HL-60 (cell line): ENCODE measurements at places on chromosomes 1 and 21.
A peak's percentile ranks its signal among the peaks of the same experiment; 100 is the strongest.

DNA sequence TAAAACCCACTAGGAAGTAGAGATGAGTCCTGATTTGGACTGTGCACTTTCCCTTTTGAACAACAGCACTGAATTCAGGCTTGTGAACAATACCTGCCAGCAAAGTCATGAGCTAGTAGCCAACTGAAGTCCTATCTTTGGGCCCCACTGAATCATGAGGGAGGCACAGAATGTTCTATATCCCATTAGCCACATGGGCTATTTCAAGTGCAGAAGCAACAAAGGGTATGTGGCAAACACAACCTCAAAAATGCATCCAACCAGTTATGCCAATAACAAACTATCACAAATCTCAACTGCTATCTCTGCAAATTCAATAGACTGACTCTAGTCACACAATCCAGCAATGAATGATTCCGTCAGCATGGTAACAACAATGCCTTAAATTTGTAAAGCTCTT, 276.0 kb downstream of the MRPL39 start:
- no peak for DNase-seq

DNA sequence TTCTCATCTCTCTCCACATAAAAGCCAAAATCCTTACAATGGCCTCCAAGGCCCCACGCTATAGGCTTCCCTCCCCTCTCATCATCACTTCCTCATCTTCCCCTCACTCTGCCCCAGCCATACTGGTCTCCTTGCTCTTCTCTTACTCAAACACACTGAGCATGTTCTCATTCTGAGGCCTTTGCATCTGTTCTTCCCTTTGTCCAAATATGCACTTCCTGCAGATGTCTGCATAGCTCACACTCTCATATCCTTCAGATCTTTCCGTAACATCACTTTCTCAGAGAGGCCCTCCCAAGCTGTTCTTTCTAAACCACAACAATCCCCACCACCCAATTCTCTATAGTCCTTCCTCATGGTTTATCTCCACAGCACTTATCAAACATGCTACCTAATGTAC, 284.1 kb downstream of the HHIPL2 start:
- DNase-seq = no peak

DNA sequence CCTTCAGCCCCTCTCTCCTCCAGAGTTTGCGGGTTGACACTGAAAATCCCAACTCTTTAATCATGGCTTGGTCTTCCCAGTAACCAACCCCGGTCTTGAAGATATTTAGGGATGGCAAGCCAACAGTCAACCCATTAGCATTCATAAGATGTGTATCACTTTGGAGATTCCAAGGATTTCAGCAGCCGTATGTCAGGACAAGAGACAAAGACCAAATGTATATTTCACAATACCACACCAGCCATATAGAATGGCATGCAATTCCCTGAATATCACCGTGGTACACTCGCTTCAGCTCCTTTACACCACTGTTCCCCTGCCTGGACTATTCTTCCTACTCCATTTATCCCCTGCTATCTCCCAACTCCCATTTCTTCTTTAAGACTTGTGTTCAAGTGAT, 109.2 kb downstream of the CSMD2 start:
- no peak for DNase-seq

DNA sequence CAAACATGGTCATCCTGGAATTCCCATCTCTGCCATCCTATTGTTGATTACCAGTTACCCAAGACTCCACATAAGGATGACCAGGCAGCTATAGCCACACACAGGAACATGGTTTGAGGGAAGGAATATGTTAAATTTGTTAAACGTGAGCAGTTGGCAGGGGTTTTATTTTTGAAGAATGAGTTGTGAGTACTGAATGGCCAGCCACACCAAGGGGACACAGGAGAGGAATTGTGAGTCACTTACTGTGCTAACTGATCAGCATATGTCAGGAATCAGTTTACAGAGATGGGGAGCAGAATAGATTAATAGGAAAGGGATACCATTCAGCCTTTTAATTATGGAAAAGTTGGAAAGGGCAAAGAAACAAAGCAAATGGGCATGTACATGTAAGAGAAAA, 39.3 kb upstream of the RAVER2 start:
- DNase-seq = no peak

GRCh38 chr21:45067462-45068285, 6.7 kb upstream of the ADARB1 start:
- DNase-seq = no peak

DNA sequence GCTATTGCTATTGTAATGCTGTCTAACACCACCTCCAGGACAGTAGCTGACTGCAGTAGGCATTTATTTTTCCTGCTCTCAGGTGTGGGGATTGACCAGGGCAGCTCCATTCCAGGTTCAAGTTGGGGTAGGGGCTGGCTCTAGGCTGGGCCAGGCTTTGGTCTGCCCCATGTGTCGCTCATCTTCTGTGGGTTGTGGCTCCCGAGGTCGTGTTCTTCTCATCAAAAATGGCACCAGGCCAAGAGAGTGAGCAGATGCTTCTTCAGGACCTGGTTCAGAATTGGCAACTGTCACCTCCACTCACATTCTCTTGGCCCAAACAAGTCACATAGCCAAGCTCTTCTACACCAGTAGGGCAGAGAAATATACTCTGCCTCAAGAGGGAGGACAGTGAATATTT, 133.7 kb downstream of the PTPRU start:
- no peak for DNase-seq

DNA sequence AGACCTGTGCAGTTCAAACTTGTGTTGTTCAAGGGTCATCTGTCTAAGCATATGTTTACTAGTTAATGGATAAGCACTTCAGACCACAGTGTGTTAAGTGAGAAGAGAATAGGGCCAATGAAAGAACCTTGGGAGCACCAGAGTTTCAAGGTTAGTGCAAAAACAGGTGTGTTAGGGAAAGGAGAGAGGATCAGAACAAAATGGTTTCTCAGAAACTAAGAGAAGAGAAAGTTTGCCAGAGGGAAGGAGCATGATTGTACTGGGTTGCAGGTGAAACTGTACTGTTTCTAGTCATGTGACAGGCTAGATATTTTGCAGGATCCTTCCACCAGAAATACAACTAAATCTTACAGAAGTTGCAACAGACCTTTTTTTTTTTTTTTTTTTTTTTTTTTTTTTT, 23.3 kb downstream of the RPRD2 start:
- no peak for DNase-seq

DNA sequence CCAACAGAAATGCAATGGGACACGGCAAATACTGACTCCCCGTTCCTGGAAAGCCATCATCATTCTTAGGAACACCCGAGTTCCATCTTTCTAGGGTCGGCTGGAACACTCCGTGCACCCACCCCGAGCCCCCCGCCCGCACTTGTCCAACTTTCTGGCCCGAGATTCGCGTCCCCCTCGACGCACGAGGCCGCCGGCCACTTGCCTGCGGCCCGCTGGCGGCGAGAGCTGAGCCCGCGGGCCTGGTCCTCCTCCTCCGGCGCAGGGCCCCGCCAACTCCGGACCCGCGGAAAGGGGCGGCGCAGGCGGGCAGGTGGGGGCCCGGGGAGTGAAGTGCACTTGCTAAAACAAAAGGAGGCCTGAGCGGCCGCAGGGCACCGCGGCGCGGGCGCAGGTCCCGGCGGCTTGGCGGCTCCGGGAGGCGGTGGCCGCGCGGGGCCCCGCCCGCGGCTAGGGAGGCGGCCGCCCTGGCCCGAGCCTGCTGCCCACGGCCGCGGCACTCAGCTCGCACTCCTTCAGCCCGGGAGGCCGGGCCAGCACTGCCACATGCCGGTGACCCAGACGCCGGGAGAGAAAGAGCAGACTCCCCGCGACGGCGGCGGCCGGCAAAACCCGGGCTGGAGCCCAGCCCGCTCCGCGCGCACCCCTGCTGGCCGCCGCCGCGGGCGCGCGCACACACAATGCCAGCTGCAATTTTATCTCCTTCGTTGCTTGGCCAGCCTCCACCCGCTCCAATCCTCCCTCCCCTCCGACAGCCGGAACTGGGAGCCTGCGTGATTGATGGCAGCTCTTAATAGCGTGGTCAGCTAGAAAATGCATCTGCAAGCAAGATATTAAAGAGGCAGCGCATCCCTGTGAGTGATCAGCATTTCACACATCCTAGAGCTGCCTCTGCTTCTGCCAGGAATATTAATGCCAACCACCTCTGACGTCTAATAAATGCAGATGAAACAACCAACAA, 114.3 kb downstream of the RERE start:
- DNase-seq = peak; percentile 78

GRCh38 chr1:41101076-41101475, 79.6 kb upstream of the SLFNL1 start:
- DNase-seq = no peak

- DNase-seq = no peak
Observed at GRCh38 chr1:55382806-55383305, 167.7 kb upstream of the USP24 start.

DNA sequence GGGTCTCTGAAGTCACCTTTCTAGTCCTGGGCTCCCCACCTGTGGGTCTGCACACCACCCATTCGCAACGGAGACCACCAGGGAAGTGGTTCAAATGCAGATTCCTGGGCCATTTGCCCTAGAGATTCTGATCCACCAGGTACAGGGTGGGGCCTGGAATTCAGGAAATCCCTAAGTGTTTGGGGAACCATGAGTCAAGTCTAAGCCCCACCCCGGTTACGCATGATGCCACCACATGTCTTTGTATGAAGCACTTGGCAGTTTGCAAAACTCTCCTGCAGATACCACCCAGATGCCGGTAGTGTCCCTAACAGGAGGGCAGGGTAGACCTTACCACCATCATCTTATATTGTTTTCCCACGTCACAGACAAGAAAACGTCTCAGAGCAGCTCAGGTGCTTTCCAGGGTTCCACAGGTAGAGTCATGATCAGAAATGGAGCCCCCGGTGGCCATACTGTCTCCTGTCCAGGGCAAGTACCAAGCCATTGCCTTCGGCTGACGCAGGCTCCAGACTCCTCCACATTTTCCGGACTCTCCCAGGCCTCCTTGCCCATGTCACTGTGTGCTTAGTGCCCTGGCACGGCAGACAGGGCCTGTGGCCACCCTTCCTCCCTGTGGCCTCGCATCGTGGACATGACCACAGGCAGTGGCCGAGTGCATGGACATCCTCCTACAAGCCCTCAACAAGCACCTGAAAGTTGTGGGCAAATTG, 89.2 kb upstream of the TMEM51 start:
- no peak for DNase-seq

DNA sequence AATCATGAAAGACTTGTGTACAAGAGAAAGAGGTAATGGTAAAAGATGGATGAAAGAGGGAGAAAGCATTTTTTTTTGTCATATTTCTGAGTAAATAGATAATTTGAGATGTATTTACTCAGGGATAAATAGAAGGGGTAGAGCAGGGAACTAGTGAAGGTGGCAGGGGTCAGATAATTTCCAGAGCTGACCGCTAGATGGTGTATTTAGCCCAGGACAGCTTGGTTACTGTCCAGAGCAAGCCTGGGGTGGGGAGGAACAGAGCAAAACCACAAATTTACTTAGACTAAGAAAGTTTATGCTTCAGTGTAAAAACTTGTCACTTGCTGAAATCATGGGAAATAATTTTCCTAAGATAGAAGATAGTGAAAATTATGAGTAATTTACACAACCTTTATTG, 91.5 kb downstream of the XCL2 start:
- DNase-seq = no peak

- no peak for DNase-seq
Observed at GRCh38 chr21:41361053-41361785, 608 bp upstream of the MX2 start.

- DNase-seq = no peak
Observed at GRCh38 chr1:212664409-212665199, 35.0 kb downstream of the BATF3 start.

DNA sequence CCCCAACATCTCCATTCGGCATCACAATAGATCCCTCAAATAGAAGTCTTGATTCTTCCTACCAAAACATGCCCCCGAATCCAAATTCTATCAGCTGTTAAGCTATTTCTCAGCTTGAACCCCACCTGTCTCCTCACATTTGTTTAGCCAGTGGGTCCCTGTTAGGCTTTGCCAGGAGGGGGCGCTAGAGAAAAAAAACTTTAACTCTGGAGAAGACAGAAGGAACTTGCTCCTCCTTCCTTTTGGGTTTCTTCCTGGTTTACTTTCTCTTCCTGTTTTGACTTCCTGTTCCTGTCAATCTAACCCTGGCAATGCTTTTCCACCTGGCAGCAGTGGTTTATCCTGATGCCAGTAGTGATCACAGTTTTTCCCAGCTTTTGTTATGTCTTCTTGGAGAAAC, 95.6 kb upstream of the KCNK1 start:
- DNase-seq = peak; percentile 20

GRCh38 chr1:226831953-226832352, 38.5 kb upstream of the PSEN2 start:
- DNase-seq = no peak

DNA sequence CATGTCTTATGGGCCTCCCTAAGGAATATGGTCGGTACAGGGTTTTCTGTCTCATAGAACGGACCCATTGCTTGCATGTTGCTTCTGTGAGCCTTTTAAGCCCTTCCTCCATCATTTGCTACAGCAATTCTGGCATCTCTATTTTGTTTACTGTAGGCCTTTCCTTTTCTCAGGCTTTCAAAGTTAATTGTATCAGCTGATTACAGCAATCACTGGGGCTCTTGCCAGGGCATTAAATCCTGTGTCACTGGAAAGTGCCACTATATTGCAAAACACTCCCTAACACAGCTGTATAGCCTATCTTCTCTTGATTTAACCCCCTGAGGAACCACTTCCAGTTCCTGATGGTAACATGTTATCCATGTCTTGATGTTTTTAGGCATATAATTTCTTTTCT, 156.5 kb downstream of the PDE4B start:
- no peak for DNase-seq

- DNase-seq = no peak
Observed at GRCh38 chr21:25558123-25558522, 49.2 kb downstream of the MRPL39 start.

DNA sequence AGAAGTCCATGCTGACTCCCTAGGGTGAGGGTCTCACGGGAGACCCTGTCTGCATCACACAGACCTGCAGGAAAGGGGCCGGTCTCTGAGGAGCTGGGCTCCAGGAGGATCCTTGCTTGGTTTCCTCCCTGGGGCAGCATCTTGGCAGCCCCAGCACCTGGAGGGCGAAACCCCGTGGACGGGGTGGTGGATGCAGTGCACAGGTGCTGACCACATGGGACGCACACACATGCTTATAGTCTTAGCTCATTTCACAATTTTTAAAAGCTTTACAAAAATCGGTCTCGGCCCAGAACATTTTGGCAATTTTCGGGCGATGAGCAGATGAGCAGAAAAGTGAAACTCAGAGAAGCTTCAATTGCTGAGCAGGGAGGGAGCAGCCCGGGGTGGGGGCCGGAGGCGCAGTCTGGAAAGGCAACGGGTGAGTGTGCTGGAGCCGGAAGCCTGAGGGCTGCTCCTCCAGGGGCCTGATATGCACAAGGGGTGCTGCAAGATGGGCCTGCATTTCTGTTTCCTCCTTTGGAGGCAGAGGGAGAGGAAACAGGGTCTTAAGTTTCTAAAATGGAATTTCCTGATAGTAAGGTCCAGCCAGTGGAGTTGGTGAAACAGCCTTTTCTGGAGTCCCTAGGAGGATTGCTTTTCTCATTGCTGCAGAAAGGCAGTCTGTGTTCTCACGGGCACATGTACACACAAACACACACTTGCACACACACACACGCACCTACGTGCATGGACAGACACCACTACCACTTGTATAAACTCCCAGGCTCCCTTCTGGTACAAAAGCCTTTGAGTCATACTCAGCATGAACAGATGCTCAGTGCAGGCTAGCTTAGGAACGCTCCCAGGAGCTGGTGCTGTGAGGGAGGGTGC, 60.6 kb downstream of the SCCPDH start:
- no peak for DNase-seq

- no peak for DNase-seq
Observed at GRCh38 chr1:229028987-229029878, 241.7 kb upstream of the RAB4A start.
